Skeletal muscle tissue (tissue), 5 donors: ENCODE measurements at places on chromosomes 16 and 17. TPM values are rescaled to one million over a fixed set of nuclear protein-coding genes. Genes with fewer than 3 reads are reported as not detected.

The NACA2 gene
- not detected for total RNA-seq

The PYY gene
- not detected for total RNA-seq

The SOST gene
- total RNA-seq, result not detected

The SLC52A1 gene
- total RNA-seq, result not detected

The ORMDL3 gene
- total RNA-seq, result 37.1 TPM

The OR1F1 gene
- total RNA-seq, result not detected

The CRYBA1 gene
- not detected for total RNA-seq

The HBQ1 gene
- total RNA-seq, result 14.1 TPM

The CFAP97D1 gene
- total RNA-seq, result not detected

The CDH13 gene
- 20.9 TPM for total RNA-seq

The TBC1D26 gene
- 1.6 TPM for total RNA-seq

The FAM117A gene
- 5.2 TPM for total RNA-seq

The SMIM5 gene
- 3.7 TPM for total RNA-seq

The KRT9 gene
- not detected for total RNA-seq

The SGCA gene
- 158 TPM for total RNA-seq

The CDH5 gene
- 42.8 TPM for total RNA-seq

The KIF22 gene
- 33.4 TPM for total RNA-seq

The JPT2 gene
- total RNA-seq, result 22.4 TPM

The CD300C gene
- under 0.01 TPM for total RNA-seq

The CD7 gene
- 0.52 TPM for total RNA-seq

The IRX3 gene
- total RNA-seq, result 7.8 TPM
